RPMI7951 (cell line): ENCODE measurements at places on chromosomes 2 and 18. TPM values are rescaled to one million over a fixed set of nuclear protein-coding genes. Genes with fewer than 3 reads are reported as not detected.

DNA sequence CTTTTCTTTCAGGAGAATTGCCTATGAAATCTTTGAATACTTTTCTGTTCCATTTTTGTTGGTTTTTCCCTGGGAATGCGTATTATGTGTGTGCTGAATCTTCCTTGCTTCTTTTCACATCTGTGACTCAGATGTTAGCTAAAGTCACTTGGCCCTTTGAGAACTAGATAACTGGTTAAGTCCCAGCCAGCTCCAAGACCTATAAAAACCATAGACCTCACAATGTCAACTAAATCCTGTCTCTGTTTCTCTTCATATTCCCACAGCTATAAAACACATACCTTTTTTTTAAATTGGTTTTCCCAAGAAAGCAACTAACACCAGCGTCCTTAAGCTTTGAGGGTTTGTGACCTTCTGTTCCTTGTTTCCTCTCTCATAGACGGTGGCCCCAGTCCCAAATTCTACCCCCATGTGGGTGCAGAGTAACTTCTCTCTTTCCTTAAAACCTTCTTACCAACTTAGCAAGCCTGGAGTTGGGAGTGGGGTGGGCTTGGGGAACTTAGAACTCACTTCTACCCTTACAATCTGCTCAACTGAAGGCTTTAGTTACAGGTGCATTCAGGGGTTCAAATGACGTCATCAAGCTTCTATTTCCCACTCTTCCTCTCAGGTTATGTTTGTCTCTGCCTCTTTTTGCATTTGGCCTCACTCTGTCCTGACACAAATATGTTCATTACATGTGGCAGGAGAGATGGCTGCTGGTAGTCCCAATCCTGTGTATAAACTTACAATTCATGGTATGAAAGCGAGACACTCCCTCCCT is 58.1 kb upstream of the TGIF1 start:
- no peak for DNase-seq

- no peak for DNase-seq
These were observed 456.5 kb upstream of the SOX11 start for GRCh38 chr2:5235701-5236100.

GRCh38 chr2:84939426-84940087 is 31.4 kb upstream of the KCMF1 start:
- no peak for DNase-seq

GRCh38 chr2:119546447-119546767 is 2.2 kb downstream of the CFAP221 start:
- DNase-seq = no peak

- DNase-seq = no peak
These were observed 141.5 kb upstream of the APCDD1 start for GRCh38 chr18:10313016-10313342.

GRCh38 chr2:197071213-197071612 is 144.7 kb upstream of the PGAP1 start:
- no peak for DNase-seq

DNA sequence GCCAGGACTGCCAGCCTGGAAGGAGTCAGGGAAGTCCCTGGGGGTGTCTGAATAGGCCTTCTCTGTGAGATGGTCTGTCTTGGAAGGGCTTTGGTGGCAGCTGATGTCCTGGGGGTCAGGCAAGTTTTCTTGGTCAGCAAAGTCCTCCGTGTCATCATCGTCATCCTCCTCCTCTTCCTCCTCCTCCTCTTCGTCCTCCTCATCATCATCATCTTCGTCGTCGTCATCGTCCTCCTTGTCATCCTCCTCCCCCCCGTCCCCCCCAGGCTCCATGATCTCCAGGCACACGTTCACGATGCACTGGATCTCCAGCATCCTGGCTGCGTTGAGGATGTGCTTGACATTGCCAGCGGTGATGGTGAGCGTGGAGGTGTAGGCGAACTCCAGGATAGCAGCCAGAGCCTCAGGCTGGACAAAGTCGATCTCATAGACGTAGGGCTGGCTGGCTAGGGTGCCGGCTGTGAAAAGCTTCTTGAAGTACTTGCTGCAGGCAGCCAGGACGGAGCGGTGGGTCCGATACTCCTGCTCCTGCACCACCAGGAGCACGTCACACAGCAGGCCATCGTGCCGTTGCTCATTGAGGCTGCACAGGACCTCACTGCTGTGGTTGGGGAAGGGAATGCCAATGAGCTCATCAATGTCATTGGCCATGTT is 110.1 kb upstream of the SMAD2 start:
- DNase-seq = no peak

PROC gene
- total RNA-seq = 0.48 TPM in 1 of 2 replicates, not detected in the other

BCL2 gene
- total RNA-seq = 0.84 and 1.4 TPM in 2 replicates
